ENCODE measurements at places on chromosomes 3 and 15.

- DNase-seq = no peak
Observed at GRCh38 chr3:170542704-170543103, 43.2 kb downstream of the SLC7A14 start.

DNA sequence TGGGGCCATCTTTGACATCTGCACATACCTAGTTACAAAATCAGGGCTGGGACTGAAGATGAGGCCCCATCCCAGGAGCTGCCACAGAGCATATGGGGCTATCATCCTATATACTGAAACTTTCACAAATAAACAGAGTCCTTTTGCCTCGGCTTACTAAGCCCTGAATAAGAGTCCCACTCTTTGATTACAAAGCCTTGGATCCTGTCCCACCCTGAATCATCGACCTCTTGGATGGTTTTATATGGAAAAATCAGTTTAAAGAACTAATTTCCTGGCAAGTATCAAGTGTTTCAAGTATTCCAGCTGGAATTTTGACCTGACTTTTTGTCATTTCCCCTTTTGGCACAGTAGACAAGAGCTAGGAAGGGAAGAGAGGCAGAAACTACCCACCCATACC is 331.3 kb upstream of the FRG2C start:
- no peak for DNase-seq

- no peak for DNase-seq
Observed at GRCh38 chr3:64110071-64110470, 86.8 kb upstream of the PSMD6 start.

DNA sequence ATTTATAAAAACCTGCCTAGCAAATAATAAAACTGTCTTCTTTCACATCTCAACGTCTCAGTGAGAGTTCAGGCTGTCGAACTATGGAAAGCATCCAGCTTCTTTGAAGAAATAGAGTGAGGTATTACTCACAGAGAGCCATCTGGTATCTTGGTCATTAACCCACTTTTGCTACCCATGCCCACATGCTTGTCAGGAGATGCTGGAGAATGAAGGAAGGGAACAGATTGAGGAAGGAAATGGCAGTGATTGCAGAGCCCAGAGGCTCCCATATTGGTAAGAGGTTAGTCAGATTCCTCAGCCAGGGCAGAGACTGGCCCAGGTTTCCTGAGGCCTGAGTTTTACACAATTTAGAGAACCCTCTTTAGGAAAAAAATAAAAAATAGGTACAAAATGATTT is 119.1 kb downstream of the B3GALNT1 start:
- no peak for DNase-seq

DNA sequence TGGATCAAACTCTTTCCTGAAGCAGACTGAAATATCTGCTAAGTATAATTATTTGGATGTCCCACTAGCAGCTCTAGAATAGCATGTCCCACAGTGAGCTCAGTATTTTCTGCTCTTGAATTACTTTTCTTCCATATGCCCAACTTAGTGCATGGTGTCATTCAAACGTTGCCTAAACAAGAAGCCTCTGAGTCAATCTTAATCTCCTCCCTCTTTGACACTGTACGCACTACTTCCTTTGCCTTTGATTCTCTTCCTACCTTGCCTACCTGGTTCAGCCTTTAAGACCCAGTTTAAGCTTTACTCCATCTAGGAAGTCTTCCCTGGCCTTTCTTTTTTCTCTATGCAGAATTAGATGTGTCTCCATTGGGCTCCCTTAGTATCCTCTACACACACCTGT is 54.5 kb downstream of the SEC22A start:
- DNase-seq = no peak

DNA sequence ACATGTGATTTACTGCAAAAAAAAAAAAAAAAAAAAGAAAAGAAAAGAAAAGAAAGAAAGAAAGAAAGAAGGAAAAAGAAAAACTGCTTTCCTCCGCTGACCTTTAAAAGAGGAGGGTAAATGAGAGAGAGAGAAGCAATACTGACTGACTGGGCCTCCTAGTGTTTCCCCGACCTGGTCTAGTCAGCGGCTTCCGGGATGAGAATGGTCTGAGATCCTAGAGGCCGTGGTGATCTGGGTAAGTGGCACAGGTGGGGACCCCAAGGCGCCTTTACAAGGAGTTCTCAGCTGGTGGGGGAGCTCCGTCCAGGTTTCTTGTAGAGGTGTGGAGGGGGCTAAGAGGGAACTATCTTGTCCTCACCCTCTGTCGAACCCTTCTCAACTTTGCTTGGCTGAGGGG is 223.1 kb downstream of the MEIS2 start:
- DNase-seq = no peak

DNA sequence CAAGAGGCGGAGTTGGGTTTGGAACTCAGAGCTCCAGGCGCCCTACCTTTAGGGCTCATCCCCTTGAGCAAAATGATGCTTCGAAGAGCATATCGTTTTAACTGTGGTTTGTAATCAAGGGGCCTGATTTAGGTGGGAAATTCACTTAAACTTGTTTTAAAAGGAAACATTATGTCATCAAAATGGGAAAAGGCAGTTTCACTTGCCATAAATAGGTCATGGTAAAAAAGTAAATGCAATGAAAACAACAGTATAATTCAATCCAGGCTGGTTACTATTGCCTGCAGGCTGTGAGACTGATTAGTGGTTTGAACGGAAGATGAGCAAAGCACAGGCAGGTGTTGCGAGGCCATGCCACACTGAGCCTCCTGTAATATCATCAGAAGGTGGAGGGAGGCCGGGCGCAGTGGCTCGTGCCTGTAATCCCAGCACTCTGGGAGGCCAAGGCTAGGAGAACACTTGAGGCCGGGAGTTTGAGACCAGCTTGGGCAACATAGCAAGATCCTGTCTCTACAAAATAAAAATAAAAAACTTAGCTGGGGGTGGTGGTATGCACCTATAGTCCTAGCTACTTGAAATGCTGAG is 2.1 kb downstream of the HDAC11 start:
- no peak for DNase-seq

- peak; percentile 84 for DNase-seq
Observed at GRCh38 chr3:142209655-142210054, 15.7 kb downstream of the GK5 start.

DNA sequence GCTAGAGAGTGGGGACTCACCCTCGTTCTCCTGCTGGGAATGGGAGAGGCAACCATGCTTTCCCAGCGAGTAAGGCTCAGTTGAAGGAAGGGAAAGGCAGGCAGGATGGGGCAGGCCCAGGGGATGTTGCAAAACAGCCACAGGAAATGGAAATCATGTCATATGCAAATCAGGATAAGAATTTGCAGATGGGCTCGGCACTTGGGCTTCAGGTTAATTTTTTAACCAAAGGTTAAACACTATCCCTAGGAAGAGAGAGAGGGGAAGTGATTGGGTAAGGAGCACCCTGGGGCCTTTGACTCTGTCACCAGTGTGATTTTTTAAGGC is 14.6 kb upstream of the PLA2G4E start:
- DNase-seq = no peak

DNA sequence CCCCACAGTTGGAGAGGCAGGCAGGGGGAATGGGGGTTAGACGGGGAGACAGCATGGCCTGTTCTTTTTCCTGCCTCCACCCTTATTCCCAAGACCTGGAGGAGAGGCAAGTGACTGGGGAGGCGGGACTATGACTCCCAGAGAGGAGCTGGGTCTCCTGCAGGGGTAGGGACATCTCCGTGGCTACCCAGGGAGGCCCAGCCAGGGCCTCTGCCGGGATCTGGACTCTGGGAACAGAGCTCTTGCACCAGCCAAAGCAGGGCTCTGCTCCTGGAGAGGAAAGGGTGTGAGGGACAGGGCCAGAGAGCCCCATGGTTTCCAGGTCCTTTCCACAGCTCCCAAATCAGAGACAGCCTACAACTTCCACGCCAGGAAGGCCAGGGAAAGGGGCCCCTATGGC is 22.8 kb downstream of the CFAP100 start:
- DNase-seq = no peak

DNA sequence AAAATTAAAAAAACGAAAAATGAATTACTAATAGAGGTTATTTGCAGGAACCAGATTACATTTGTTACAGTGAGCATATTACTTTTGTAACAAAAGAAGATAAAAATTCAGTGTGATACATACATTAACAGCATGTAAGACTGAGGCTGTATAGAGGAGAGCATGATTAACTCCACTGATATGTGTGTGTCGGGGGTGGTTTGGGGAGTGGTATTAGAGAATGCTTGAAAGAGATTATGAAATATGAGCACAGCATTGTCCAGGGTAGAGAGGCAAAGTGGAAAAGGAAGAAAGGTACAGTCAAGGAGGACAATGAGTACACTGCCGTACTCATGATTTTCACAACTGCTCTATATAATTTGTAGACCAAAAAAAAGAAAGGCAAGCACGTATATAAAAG is 62.9 kb upstream of the LRRFIP2 start:
- DNase-seq = no peak
